NCI-H524 (cell line): ENCODE measurements at places on chromosomes 1 and 21.

GRCh38 chr1:243796016-243796415, 54.0 kb downstream of the AKT3 start:
- DNase-seq: peak; percentile 75

DNA sequence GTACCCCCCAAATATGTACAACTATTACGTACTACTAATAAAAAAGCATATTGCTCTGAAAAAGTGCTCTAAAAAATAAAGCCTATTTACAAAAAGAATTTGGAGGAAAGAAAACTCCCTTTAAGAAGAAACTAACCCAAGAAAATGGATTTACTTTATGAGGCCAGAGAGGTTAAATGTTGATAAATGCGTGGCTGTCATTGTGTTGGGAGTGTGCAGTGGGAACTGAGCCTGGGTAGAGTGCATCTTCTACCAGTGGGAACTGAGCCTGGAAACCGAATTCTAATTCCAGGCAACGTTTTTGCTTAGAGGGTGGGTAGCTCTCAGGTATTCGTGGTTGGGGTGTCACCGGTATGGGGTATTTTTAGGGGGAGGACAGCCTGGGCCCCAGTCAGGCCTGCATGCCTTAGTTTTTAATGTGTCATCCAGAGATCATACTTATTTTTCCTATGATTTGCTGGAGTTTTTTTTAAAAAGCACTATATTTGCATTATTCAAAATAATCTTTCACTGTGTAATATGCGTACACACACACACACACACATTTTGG, 24.1 kb upstream of the RNF187 start:
- DNase-seq: no peak

- DNase-seq: no peak
Measured at GRCh38 chr1:156676114-156676819, 940 bp downstream of the NES start.

GRCh38 chr1:149962039-149962647, 25.5 kb upstream of the MTMR11 start:
- peak; percentile 54 for DNase-seq

DNA sequence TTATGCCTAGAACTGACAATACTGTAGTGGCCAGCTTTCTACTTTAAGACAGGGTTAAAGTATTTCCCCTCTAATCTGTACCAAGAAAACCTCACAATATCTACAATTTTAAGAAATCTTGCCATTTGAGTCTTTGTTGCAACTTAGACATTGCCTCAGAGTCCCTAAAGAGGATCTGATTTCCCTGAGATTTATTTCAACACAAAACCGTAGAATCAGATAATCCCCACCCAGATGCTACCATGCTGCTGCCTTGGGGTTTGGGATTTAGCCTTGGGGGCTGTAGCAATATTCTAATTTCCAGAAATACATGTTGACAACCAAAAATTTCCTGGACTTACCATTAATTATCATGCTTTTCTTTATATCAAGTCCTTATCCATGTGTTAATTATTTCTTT, 50.3 kb upstream of the DENND1B start:
- peak; percentile 38 for DNase-seq

GRCh38 chr1:33234131-33234530, 22.2 kb upstream of the ZNF362 start:
- DNase-seq: no peak
